ENCODE measurements at places on chromosomes 6 and 20.

GRCh38 chr6:21678990-21679389 lies 85.4 kb downstream of the SOX4 start:
- no peak for DNase-seq

DNA sequence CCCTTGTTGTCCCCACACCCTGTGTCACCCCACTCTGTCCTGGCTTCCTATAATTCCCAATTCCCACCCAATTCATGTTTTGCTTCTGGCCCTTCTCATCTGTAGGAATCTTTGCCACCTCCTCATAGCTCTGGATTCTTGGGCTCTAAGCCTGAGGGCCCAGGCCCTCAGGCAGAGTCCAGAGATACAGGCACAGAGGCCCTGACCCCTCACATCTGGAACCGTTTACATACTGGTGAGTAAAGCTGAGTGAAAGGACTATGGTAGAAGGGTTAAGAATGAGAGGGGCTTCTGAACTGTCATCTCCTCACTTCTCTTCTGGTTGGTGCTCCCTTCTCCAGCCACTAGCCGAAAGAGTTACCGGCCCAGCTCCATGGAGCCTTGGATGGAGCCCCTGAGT lies 13.6 kb downstream of the PRRC2A start:
- DNase-seq, result no peak

GRCh38 chr6:45982280-45983036 lies 33.2 kb downstream of the CLIC5 start:
- no peak for DNase-seq

GRCh38 chr20:16417001-16417400 lies 156.2 kb downstream of the KIF16B start:
- DNase-seq, result no peak

DNA sequence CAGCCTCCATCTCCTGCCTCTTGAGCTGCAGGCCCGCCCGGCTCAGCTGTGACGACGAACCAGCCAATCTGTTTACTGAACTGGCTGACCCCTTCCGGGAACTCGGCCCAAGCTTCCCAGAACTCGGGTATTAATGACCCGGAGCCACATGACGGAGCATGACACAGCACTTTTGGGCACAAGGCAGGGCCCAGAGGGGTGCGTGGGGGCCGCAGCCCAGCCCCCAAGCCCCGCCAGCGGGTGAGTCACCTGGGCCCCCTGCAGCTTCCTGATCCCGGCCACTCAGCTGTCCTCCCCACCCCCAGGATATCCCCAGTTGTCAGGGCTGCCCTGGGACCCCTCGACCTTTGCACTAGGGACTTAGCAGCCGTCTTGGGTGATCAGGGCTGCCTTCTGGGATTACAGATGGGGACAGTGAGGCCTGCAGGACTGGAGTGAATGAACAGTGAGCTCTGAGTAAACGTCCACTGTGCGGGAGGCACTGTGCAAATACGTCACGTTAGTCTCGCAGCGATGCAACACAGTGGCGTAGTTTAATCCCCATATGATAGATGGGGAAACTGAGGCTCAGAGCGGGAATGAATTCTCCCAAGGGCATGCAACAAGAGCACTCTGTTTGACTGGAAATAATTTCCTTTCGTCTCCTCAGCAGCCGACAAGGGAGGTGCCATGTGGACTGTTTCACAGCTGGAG lies 102.1 kb downstream of the CEBPB start:
- DNase-seq, result no peak

DNA sequence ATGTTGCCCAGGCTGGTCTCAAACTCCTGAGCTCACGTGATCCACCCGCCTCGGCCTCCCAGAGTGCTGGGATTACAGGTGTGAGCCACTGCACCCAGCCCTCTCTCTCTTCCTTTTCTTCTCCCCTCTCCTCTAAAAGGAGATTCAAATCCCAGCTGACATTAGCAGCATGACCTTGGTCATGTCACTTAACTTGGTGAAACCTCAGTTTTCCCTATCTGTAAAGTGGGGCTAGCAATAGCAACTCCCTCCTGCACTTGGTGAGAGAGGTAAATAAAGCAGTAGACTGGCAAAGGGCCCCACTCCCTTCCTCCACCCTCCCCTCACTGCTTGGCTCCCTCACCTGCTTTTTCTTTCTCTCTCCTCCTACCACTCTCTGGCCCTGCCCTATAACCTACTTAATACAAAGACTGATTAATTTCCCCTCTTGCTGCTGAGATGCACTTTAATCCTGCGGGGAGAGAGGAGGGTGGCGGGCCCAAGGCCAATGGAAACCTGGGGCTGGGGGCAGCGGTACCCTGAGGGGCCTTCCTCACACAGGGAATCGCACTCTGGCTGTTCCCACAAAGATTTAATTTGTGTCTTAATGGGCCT lies 54.2 kb upstream of the ZFAND3 start:
- no peak for DNase-seq

Data from germinal center (tissue), 1 donor.